Smooth muscle cell of the umbilical artery (primary cell): ENCODE measurements at places on chromosomes 5 and 9. TPM values are rescaled to one million over a fixed set of nuclear protein-coding genes. Genes with fewer than 3 reads are reported as not detected.

The PKD2L2 gene
- not detected in 2 replicates for total RNA-seq

The CLPTM1L gene
- total RNA-seq = 278 and 334 TPM in 2 replicates

The PNPLA7 gene
- 0.59 and 2.3 TPM in 2 replicates for total RNA-seq

The ENTREP1 gene
- under 0.01 and 0.05 TPM in 2 replicates for total RNA-seq

The HSD17B3 gene
- total RNA-seq = not detected in 2 replicates

The MCIDAS gene
- not detected in 2 replicates for total RNA-seq

The LTC4S gene
- 0.59 and 1.0 TPM in 2 replicates for total RNA-seq

The FOXD4 gene
- under 0.01 and 0.09 TPM in 2 replicates for total RNA-seq

The MTAP gene
- total RNA-seq = 40.1 and 88.5 TPM in 2 replicates

The NXNL2 gene
- 0.89 and 0.97 TPM in 2 replicates for total RNA-seq

The PCDHA6 gene
- 0.60 and 0.89 TPM in 2 replicates for total RNA-seq

The IFNB1 gene
- 0.30 TPM in 1 of 2 replicates, not detected in the other for total RNA-seq

The SV2C gene
- total RNA-seq = not detected in 2 replicates

The GRXCR2 gene
- total RNA-seq = not detected in 2 replicates

The PPP3R2 gene
- not detected in 2 replicates for total RNA-seq

The RLN2 gene
- total RNA-seq = not detected in 2 replicates

The ARL14EPL gene
- not detected in 2 replicates for total RNA-seq

The APBA1 gene
- total RNA-seq = 7.4 and 9.8 TPM in 2 replicates

The BTNL8 gene
- not detected in 2 replicates for total RNA-seq

The LCN1 gene
- 0.59 TPM in 1 of 2 replicates, not detected in the other for total RNA-seq

The NMUR2 gene
- not detected in 2 replicates for total RNA-seq

The LAMC3 gene
- under 0.01 and 0.05 TPM in 2 replicates for total RNA-seq
